Activated T-cell treated with anti-CD3 and anti-CD28 coated beads for 48 hours (primary cell): ENCODE measurements at places on chromosomes 16 and 17.

DNA sequence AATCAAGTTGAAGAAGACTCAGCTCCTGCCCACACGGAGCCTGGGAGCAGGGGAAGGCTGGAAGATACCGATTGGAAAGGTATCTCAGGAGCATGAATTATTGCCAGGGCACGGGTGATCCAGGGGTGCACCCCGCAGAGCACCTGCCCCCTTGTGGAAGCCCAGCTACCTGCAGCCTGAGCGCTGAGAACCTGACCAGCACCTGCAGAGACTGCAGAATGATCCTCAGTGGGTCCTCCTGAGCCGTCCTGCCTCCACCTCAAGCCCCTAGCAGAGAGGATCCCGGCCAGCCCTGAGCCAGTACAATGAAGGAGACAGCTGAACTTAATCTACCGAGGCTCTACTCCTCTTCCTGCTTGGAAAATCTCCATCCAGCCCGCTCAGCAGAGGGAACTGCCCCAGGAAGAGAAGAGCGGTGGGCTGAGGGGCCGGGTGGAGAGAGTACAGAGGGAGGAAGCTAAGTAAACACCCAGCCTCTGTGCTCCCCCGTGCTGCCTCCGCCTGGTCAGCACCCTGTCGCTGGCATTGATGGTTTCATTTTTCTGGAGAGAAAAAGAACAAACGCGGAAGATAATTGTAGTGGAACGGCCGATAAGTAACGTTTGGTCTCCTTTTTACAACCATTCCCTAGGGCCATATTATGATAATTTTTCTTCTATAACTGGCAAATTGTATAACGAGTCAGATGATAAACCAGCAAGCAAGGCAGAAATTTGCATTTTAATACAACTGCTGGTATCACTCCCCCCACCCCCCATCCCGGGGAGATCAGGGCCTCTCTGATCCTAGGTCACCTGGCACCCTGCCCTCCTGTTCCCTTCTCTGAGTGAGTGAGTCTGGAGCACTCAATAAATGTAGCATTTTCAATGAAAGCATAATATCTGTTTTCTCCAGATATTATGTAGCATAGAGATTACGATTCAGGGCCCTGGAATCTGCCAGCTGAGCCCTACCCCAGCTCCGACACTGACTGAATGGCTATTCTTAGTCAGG lies 204.5 kb upstream of the RPL38 start:
- peak; percentile 47 for DNase-seq

DNA sequence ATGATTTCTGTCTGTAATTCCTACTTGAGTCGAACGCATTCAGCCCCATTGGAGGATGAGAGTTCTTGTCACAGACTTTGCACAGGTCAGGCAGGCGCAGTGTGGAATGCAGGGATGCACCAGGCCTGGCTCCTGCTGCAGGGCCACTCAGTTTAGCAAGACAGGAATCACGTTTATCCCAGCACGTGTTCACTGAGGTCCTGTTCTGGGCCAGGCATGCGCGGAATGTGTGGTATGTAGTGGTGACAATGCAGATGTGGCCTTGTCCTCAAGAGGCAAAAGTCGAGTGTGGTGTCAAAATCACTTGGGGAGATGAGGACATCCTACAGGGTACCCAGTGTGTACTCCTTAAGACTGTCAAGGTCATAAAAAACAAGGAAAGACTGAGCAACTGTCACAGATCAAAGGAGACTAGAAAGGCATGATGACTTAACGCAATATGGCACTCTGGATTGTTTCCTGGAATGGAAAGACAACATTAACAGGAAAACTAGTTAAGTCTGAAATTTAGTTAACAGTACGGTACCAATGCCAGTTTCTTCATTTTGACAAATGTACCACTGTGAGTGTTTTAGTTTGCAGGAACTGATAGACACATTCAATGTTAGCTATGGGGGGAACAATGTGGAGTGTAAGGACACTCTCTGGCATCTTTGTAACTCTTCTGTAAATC lies 121.5 kb upstream of the ADAMTS18 start:
- no peak for DNase-seq

- DNase-seq, result peak; percentile 62
Measured at GRCh38 chr16:88737298-88738150, 31.2 kb downstream of the CTU2 start.

DNA sequence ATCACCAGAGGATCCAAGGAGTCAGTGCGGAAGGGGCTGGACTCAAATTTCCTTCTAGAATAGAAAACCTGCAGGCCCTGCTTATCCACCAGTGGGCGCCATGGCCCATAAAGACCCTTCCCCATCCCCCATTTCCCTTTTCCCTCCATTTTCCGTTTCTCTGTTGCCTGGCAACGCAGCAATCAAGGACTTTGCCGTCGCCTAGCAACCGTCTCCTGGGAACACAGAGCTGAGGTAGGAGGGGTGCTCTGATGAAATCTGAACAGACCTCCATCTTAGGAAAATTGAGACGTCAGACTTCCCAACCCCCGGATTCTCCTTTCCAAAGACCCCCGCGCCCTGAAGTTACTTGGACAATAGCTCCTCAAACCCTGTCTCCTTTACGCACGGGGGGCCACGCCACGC lies 5.7 kb downstream of the DLG4 start:
- no peak for DNase-seq

GRCh38 chr16:675884-676564 lies 553 bp downstream of the RHBDL1 start:
- no peak for DNase-seq

GRCh38 chr16:27752241-27752640 lies 202.3 kb downstream of the KATNIP start:
- DNase-seq, result no peak

DNA sequence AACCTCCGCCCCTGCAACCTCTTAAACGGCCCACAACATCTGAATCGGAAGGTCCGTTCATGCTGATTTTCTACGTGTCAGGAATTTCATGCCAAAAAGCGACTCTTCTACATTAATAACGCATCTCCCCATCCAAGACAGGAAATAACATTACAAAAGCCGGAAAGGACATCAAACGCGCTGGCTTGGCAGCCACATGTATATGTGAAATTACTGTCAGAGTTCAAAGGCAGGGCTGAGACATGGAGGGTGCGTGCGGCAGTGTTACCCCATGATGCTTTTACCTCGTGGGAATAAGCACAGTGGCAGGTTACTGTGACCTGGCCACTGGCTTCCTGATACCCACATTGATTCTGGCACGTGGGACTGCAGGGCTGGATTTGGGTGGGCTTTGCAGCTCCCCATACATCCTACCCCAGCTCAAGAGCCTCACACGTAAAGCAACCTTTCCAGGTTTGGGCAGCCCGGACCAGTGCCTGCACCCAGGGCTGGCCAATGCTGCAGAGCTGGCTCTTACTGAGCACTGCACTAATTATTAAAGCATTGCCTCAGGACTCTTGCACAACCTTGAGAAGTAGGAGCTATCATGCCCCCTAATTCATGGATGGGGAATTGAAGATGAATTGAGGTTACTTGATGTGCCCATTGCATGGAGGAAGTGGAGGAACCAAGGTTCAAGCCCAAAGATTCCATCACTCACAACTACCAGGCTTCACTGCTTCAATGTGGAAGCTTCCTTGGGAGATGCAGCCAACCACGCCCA lies 120.6 kb upstream of the FOXF1 start:
- no peak for DNase-seq

- no peak for DNase-seq
Measured at GRCh38 chr17:17225901-17226300, 11.1 kb downstream of the FLCN start.

DNA sequence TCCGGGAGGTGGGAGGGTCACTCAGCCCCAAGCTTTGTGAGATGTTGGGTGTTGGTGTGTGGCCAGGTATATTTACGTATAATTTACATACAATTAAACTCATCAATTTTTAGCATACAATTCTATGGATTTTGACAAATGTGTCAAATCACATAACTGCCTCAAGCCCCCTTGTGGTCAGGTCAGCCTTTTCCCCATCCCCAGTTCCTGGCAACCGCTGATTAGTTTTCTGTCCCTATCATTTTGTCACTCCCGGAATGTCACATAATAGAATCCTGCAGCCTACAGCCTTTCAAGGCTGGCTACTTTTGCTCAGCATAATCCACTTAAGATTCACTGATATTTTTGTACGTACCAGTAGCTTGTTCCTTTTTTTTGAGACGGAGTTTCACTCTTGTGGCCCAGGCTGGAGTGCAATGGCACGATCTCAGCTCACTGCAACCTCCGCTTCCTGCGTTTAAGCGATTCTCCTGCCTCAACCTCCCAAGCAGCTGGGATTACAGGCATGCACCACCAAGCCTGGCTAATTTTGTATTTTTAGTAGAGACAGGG lies 19.3 kb upstream of the RAI1 start:
- no peak for DNase-seq

- no peak for DNase-seq
Measured at GRCh38 chr17:10793256-10793655, 10.6 kb downstream of the TMEM238L start.

GRCh38 chr16:57115514-57116182 lies 23.3 kb downstream of the CPNE2 start:
- DNase-seq, result no peak

- peak; percentile 41 for DNase-seq
Measured at GRCh38 chr17:29292071-29292991, 1.6 kb downstream of the NUFIP2 start.

DNA sequence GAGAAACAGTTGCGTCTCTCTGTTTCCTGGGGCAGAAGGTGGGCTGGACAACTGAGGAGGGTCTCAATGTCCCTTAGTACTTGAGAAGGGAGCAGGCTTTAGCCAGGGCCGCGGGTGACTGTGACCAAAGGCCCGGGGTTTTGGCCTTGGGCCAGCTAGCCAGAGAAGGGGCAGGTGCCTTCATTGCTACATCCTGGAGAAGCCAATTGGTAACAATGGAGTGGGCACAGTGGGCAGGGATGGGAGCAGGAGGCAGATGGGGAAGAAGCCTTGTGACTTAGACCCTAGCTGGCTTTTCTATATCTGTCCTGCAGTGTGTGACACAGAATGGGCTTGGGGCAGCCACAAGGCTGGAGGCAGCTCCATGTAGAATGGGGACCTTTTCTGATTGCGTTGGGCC lies 46.0 kb downstream of the CLEC16A start:
- no peak for DNase-seq

- no peak for DNase-seq
Measured at GRCh38 chr17:36107660-36108059, 4.0 kb downstream of the CCL4 start.

GRCh38 chr16:49964973-49965372 lies 60.1 kb upstream of the CNEP1R1 start:
- DNase-seq, result no peak

DNA sequence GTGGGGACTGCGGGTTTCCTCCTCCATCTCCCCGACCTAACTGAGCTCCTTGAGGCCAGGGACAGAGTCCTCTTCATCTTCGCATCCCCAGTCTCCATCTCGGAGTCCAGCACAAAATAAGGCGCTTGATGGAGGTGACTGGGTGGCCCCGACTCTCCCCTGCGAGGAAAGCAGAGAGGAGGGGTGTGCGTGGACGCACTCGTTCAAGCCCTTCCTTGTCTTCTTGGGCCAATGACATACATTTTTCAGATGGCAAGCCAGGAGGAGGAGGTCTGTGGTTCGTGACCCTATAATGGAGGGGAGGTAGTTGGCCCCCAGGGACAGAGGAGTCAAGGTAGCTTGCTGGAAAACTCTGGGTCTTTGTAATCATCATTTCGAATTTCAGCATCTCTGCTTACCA lies 17.2 kb downstream of the CRISPLD2 start:
- DNase-seq, result no peak

- no peak for DNase-seq
Measured at GRCh38 chr16:48133455-48134211, 22.2 kb downstream of the ABCC12 start.
